ENCODE measurements at places on chromosomes 1 and 21.

GRCh38 chr21:17697473-17697872, 84.8 kb upstream of the BTG3 start:
- no peak for DNase-seq

GRCh38 chr1:39727932-39728317, 10.8 kb upstream of the PPIE start:
- no peak for DNase-seq

- DNase-seq = no peak
Observed at GRCh38 chr1:7478809-7479499, 292.1 kb upstream of the VAMP3 start.

DNA sequence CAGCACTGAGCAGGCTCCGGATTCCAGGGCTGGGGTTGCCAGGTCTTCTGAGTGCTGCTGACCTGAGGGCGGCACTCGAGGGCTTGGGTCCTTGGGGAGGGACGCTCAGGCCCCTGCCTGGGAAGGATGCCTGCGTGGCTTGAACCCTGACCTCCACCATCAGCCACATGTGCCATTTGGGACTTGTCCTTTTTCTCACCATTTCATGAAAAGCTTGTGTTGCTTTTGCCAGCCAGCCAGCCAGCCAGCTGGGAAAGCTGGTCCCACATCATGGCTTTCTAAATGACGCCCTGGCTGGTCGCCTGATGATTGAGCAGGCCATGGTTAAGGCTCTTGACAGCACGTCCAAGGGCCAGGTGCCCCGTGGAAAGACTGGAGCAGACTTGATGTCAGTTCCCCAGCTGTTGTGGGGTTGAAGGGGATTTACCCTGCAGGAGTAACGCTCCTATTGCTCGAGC, 168.7 kb downstream of the CAMTA1 start:
- DNase-seq = no peak

- DNase-seq = no peak
Observed at GRCh38 chr1:151284013-151284577, 2.0 kb downstream of the ZNF687 start.

GRCh38 chr1:199168888-199169585, 530.2 kb downstream of the PTPRC start:
- no peak for DNase-seq

- DNase-seq = no peak
Observed at GRCh38 chr1:108551137-108551862, 8.6 kb upstream of the EEIG2 start.

GRCh38 chr1:101207891-101208290, 28.9 kb upstream of the S1PR1 start:
- no peak for DNase-seq

DNA sequence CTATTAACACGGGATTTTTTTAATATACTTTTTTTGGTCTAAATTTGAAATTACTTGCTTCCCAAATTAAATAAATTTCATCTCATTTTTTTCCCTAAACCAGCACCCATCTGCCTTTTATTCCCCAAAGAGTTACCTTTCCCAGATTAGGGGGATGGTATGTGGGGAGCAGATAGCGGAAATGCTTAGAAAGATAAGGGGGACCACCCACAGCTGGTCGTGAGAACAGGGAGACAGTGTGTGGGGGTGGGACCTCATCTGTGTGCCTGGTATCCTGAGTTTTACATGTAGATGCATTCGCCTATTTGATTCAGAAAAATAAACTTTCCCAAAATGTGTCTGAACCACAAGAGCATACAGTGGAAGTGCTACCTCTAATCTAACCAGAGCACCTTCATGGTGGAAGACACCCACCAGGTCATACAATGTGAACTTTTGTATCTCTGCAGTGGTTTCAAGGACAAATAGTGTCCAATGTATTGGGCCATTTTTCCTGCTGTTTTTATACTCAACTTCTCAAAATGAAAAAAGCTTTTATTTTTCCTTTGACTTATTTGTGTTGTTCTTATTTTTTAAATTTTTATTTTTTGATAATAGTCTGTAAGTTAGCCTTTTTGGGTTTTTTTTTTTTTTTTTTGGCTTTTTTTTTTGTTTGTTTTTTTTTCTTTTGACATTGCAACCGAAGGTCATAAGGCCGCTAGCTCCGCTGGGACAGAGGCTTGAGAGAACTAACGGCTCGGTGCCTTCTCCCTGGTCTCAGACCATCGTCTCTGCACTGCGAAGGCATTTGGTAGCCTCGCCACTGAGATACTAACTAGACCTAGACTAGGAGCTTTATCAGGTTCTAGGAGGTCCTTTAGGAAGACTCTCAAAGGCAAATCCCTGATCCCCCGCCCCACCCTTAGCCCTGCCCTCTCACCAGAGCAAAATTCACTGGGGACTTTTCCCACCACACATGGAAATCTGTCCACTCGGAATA, 263.2 kb downstream of the TM2D1 start:
- DNase-seq = no peak

- no peak for DNase-seq
Observed at GRCh38 chr1:48681476-48682305, 95.0 kb downstream of the BEND5 start.

- DNase-seq = no peak
Observed at GRCh38 chr1:106380772-106381171, 675.7 kb upstream of the PRMT6 start.

DNA sequence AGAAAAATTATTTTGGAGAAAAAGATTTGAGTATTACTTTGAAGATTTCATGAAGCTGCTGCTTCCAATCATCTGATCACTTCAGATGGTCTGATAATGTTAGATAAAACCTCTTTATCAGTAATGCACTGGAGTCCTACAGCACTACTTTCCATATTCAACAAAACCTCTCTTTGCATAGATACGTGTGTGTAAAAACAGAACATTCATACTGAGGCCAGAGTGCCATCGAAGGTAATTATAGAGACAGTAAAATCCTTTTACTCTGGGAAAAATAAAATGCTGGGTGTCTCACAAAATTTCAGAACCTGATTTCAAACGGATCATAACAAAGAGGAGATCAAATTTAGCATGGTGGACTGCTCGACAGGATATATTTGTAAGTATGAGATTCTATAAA, at the start of gene RGS13:
TSS of gene RGS13 (plus strand) at position 209 of the 400 bp plus-strand sequence. CDS start 8,188 bp downstream, outside the sequence.
- DNase-seq = no peak

DNA sequence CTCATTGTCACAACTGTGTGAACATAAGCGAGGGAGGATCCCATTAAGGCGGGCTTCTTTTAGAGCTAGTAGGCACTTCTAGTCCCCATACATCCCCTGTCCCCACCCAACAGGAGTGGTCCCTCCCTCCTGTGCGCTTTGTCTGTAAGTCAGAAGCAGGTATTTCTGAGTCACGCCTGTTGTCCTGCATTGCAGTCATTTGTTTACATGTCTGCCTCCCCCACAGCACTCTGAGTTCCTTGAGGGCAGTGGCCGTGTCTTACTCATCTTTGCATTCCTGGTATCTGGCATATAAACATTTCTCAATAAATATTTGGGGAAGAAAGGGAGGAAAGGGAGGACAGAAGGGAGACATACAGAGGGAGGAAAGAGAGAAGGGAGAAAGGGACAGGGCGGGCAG, 40.3 kb downstream of the PLEKHA6 start:
- DNase-seq = no peak

DNA sequence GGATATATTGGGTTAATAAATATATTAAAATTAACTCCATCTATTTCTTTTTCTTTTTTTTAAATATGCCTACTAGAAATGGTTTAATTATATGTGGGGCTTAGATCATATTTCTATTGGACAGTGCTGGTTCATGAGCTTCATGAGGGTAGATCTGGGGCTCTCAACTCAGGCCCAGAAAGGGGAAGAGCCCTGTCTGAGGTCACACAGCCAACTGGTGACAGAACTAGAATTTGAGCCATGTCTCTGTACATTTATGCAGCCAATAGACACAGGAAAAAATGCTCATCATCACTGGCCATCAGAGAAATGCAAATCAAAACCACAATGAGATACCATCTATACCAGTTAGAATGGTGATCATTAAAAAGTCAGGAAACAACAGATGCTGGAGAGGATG, 5.1 kb upstream of the EPHB2 start:
- DNase-seq = no peak

- no peak for DNase-seq
Observed at GRCh38 chr1:212247179-212247721, 38.0 kb upstream of the PPP2R5A start.

Measured in stimulated activated CD4-positive, alpha-beta T cell treated with anti-CD3 and anti-CD28 coated beads, Interleukin-12 subunit alpha, Interleukin-12 subunit beta, amount 100 ng/mL, for 48 hours (primary cell).